Activated CD8-positive, alpha-beta memory T cell treated with anti-CD3 and anti-CD28 coated beads for 1 hour (primary cell): ENCODE measurements at places on chromosomes 7 and 10.

- no peak for DNase-seq
These were observed at the start of gene FGFBP3 for GRCh38 chr10:91909117-91909677. TSS of gene FGFBP3 (minus strand) at chr10:91909486. CDS start at chr10:91908969, 517 bp downstream.

- DNase-seq = peak; percentile 33
These were observed 704 bp downstream of the TNKS2 start for GRCh38 chr10:91798649-91799611.

DNA sequence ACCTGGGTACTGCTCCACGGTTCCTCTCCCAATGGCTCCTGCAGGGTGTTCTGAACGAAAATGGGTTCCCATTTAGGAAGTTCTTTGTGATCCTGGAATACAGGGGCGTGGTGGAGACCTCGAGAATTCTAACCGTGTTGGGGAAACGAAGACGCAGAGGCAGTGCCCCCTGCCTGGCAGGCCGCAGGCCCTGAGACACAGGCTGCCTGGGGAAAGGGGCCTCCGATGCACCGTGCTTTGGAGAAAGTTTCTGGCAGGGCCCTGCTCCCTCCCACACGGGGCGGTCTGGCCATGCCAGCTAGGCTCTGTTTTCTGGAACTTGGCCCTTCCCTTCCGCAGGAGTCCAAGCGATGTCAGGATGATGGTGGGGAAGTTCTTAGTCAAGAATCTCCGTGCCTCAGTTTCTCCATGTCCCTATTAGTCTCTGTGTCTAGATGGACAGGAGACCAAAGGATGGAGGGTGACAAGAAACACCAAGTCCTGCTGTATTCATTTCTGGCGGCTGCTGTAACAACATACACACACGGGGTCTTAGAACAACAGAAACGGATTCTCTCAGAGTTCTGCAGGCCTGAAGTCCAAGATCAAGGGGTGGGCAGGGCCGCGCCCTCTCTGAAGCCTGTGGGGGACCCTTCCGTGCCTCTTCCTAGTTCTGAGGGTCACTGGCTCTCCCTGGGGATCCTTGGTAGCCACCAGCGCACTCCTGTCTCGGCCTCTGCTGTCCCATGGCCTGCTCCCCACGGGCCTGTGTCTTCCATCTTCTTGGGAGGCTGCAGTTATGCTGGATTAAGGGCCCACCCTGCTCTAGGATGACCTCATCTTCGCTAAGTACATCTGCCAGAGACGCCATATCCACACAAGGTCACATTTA is 27.7 kb downstream of the PRKAG2 start:
- no peak for DNase-seq

DNA sequence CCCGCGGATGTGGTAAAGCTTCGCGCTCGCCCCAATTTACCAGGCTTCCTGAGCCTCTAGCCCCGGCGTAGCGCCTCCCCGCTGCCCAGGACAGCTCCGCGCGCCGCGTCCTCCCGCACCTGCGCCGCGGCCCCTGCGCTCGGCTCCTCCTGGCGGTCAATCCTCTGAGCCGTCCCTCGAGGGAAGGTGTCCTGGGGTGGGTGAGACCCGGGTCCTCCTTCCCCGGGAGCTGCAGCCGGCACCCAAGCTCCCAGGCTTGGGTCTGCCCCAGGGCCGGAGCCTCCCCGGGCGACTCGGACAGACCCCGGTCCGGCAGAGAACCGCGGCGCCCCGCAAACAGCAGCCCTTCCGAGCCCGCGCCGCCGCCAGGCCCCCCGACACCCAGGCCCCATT is 512 bp downstream of the OSBPL3 start:
- peak; percentile 40 for DNase-seq

- DNase-seq = no peak
These were observed 31.5 kb downstream of the RAB19 start for GRCh38 chr7:140435252-140435895.
